Posterior vena cava (tissue), 2 donors: ENCODE measurements at places on chromosomes 2 and 18. TPM values are rescaled to one million over a fixed set of nuclear protein-coding genes. Genes with fewer than 3 reads are reported as not detected.

GRCh38 chr2:179044500-179044899, 5.4 kb downstream of the CCDC141 start:
- DNase-seq, result no peak

Gene TTC39C
- 37.4 TPM for total RNA-seq

DNA sequence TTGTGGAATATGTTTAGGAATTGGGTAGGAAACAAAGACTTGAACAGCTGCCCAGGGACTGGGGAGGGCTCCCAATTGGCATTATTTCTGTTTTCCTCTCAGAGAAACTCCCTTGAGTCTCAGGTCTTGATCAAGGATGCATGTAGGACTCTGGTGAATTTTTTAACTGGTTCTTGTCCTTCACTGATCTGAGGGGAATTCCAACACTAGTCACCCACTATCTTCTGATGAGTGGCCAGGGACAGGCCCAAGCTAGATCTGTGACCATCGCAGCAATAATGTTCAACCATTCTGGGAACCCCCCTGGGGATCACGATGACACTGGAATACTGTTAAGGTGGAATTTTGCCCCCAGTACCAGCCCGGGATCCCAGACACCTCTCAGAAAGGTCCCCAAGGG, 132.0 kb downstream of the SH3BP4 start:
- DNase-seq, result no peak

DNA sequence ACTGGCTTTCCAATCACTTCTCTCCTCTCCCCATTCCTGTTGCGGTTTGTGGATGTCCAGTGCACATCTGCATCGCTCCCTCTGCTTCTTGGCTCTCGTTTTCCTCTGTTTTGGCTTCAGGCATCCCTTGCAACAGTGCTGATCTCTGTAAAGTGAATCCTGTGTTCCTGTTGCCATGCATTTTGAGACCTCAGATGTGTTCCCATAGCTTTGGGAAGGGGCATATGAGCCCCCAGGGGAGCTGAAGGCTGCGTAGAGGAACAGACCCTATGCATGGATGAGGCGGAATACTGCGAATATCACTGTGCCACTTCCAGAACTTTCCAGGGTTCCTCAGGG, 168.4 kb upstream of the HAAO start:
- DNase-seq, result no peak

Gene C2orf15
- 0.33 TPM for total RNA-seq
